Central memory CD8-positive, alpha-beta T cell (primary cell): ENCODE measurements at places on chromosomes 13 and 19.

DNA sequence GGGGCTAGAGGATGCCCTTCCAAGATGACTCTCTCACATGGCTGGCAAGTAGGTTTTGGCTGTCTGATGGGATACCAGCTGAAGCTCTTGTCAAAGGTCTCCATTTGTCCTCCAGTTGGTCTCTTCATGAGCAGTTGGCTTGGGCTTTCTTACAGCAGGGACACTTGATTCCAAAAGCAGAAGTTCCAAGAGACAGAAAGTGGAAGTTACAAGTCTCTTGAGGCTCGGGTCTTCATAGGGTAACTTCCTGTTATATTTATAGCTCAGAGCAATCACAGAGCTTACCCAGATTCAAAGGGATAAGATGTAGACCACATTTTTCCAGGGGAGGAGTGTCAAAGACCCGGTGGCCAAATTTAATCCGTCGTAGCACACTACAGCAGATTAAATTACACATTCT lies 440.0 kb downstream of the RFC3 start:
- no peak overlapping the region for H3K4me3 ChIP-seq
- no peaks in the 10 kb centered on the region for H3K4me1 ChIP-seq
- no peak overlapping the region for H3K27ac ChIP-seq
- no peaks in the 10 kb centered on the region for H3K27me3 ChIP-seq
- no peaks in the 10 kb centered on the region for H3K36me3 ChIP-seq

- H3K4me3 ChIP-seq: no peak overlapping the region
- peaks cover 2% of the 10 kb centered on the region for H3K36me3 ChIP-seq
- H3K4me1 ChIP-seq: no peaks in the 10 kb centered on the region
- no peak overlapping the region for H3K27ac ChIP-seq
- H3K27me3 ChIP-seq: peaks cover 2% of the 10 kb centered on the region
- no peak for DNase-seq
Observed at GRCh38 chr13:51881296-51881695, 19.5 kb downstream of the CCDC70 start.

GRCh38 chr13:106286811-106287210 lies 248.7 kb downstream of the EFNB2 start:
- no peak overlapping the region for H3K27ac ChIP-seq
- no peak overlapping the region for H3K4me3 ChIP-seq
- no peaks in the 10 kb centered on the region for H3K36me3 ChIP-seq
- no peaks in the 10 kb centered on the region for H3K4me1 ChIP-seq

DNA sequence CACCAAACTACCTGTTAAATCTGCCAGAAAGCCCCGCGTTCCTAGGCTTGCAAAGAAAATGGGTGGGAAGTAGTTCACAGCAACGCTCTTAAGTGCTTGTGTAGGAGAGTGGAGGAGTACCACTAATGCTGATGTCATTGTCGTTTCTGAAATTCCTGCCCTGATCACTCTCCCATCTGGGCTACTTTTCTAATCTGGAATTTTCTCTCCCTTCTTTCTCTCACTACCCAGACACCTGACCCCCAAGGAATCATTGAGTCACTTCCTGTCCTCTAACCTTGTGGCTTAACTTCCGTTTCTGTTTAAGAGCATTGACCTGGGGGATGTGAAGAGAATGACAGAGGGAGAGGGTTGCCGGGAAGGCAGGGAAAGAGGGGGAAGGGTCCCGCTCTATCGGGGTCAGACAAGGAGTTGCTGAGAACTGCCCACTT lies 98.7 kb downstream of the STARD13 start:
- no peak overlapping the region for H3K4me3 ChIP-seq
- peaks cover 35% of the 10 kb centered on the region for H3K27me3 ChIP-seq
- no peak overlapping the region for H3K27ac ChIP-seq
- no peak for DNase-seq
- H3K4me1 ChIP-seq: peaks cover 5% of the 10 kb centered on the region

DNA sequence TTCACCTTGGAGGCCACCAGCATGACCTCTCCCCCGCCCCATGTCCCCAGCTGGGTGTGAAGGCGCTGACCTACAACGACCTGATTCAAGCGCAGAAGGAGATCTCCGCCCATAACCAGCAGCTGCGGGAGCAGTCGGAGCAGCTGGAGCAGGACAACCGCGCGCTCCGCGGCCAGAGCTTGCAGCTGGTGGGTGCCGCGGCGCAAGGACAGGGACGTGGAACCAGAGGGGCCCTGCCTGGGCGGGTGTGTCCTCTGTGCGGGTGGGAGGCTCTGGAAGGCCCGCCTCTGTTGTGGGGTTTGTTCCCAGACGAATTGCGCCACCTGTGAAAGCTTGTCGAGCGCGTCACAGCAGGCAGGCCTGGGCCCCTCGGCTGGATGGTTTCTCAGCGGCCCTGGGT lies 22.3 kb downstream of the PLEKHJ1 start:
- no peak overlapping the region for H3K4me3 ChIP-seq
- no peaks in the 10 kb centered on the region for H3K27me3 ChIP-seq
- peaks cover 7% of the 10 kb centered on the region for H3K36me3 ChIP-seq
- no peak for DNase-seq

DNA sequence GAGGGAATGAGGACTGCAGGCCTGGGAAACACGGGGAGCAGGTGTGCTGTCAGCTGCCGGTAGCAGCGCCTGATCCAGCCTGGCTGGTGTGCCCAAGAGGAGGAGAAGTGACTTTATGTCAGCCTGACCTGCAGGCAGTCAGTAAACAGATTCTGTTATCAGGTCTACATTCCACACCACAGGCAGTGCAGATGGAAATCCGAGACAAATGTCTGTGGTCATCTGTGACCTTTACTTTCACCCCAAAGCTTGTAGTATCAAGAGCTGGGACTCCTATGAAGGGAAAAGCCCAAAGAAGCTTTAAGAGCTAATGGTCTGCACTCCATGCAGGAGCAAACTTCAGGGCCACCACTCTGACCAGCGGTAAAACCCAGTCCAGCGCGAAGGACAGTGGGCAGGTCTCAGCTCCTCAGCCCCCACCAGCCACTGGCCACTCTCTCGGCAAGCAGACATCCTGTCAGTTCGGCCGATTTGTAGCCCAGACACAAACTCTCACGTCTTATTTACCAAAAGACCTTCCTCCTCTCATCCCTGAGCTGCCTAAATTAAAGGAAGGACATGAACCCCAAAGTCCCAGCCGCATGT lies 7.7 kb downstream of the EPS15L1 start:
- peaks cover 70% of the 10 kb centered on the region for H3K4me1 ChIP-seq
- no peak for DNase-seq
- peak overlapping the region; percentile 79 for H3K27ac ChIP-seq
- no peak overlapping the region for H3K4me3 ChIP-seq
- H3K36me3 ChIP-seq: peaks cover 5% of the 10 kb centered on the region

DNA sequence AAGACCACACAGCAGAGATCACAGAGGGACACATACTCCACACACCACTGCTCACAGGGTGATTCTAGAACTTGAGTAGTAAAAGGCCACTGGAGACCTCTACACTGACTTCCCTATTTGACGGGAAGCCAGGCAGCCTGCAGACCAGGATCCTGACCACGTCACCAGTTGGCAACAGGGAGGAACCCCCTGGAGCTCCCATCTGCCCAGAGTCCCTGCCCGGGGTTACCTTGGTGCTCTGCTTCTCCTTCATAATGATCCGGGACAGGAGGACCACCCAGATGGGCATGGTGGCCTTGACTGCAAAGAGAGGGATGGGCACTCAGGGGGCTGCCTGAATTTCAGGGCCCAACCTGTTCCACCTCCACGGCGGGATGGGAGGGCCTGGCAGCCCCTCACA lies 932 bp downstream of the SLC35E1 start:
- no peaks in the 10 kb centered on the region for H3K27me3 ChIP-seq
- H3K4me1 ChIP-seq: peaks cover 44% of the 10 kb centered on the region
- H3K36me3 ChIP-seq: peaks cover 41% of the 10 kb centered on the region

GRCh38 chr13:28355822-28356371 lies 139.0 kb downstream of the FLT1 start:
- no peaks in the 10 kb centered on the region for H3K36me3 ChIP-seq
- H3K4me3 ChIP-seq: no peak overlapping the region
- H3K27ac ChIP-seq: no peak overlapping the region
- H3K4me1 ChIP-seq: peaks cover 17% of the 10 kb centered on the region
- H3K27me3 ChIP-seq: peaks cover 4% of the 10 kb centered on the region

DNA sequence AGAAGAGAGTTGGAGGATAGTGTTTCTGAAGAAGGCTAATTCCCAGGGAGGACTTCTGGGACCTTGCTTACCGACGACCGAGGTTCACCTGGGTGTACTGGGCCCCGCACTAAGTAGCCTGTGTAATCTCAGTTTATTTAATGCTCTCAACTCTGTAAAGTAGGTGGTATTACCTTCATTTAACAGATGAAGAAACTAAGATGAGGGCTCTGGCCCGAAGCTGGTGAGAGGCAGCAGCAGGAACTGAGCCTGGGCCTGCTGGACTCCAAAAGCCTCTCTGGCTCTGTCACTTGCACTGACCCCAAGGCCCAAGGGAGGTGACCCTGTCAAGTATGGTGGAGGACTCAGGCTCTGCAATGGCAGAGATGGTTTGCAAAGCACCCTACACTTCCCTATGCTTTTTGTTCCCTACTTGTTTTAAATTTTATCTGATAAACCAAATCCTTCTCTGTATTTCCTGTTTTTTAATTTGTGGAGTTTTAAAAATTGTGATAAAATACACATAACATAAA lies 50.6 kb downstream of the GGACT start:
- H3K27ac ChIP-seq: no peak overlapping the region
- DNase-seq: no peak
- no peak overlapping the region for H3K4me3 ChIP-seq
- no peaks in the 10 kb centered on the region for H3K27me3 ChIP-seq
- H3K4me1 ChIP-seq: peaks cover 15% of the 10 kb centered on the region
- H3K36me3 ChIP-seq: peaks cover 3% of the 10 kb centered on the region

- no peak for DNase-seq
- no peaks in the 10 kb centered on the region for H3K27me3 ChIP-seq
- no peaks in the 10 kb centered on the region for H3K36me3 ChIP-seq
- peaks cover 6% of the 10 kb centered on the region for H3K4me1 ChIP-seq
Observed at GRCh38 chr13:33728271-33729037, 89.5 kb upstream of the RFC3 start.

DNA sequence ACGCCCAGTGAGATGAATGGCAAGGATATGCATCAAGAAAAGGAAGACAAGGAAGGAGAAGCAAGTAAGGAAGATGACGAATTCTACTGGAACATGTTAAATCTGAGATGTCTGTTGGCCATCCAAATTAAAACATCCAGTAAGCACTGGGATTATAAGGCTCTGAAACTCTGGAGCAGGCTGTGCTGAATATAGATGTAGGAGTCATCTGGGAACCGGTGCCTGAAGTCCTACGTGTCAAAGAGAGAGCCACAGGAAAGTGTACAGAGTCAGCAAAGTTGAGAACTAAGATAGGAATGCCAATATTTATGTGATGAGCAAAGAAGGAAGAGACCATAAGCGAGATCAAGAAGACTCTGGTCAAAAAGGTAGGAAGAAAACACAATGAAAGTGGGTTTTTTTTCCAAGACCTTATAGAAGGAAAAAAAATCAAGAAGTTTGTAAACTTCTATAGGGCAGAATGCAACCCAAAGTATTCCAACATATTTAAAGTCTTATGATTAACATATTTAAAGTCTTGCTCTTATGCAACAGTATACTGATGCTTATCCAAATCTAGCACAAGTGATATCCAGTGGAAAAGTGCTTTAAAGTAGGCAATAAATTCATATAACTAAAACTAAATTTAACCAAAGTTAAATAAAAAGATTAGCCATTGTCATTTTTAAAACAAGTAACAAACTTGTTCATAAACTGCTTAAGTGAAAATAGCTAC lies 51.2 kb upstream of the EEF1AKMT1 start:
- H3K4me1 ChIP-seq: peaks cover 8% of the 10 kb centered on the region
- H3K36me3 ChIP-seq: peaks cover 2% of the 10 kb centered on the region
- H3K4me3 ChIP-seq: no peak overlapping the region
- H3K27me3 ChIP-seq: no peaks in the 10 kb centered on the region
- no peak overlapping the region for H3K27ac ChIP-seq

DNA sequence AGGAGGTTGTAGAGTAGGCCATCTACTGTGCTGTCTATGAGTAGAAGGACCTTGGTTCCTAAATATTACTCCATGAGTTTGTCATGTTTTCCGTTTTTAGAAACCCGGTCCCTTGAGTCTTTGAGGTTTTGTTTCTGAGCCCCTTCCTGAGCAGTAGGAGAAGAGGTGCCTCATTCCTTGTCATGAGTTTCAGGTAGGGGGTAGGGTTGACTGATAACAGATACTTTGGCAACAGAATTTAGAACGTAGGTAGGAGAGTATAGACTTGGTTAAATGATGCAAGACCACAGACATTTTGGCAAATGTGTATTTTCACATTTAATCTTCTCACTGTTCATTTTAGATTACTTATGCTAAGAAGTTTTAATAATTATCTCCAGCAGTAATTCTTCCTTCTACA lies 24.6 kb downstream of the LMO7 start:
- no peak overlapping the region for H3K4me3 ChIP-seq
- no peaks in the 10 kb centered on the region for H3K27me3 ChIP-seq
- no peaks in the 10 kb centered on the region for H3K36me3 ChIP-seq
- DNase-seq: no peak
- H3K4me1 ChIP-seq: peaks cover 6% of the 10 kb centered on the region

DNA sequence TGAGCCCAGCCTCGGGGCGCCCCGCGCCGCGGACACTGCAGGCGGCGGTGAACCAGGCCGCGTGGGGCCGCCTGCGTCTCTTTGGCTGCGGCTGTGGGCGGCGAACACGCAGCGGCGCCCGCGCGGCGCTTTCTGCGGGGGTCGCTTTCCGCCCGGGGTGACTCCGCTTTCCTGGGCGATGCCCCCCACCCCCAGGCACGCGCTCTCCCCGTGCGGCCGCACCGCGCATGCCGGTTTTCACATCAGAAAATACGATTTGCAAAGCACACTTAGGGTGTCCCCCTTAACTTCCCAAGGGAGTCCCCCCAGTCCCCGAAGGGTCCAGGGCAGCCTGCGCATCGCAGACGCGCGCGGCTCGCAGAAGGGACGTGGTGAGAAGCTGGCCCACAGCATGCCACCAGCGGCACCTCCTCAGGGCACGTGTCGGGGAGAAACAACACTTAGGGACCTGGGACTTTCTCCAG lies 5.3 kb downstream of the F7 start:
- H3K36me3 ChIP-seq: no peaks in the 10 kb centered on the region
- peak overlapping the region; percentile 64 for H3K4me3 ChIP-seq
- no peaks in the 10 kb centered on the region for H3K4me1 ChIP-seq
- no peak overlapping the region for H3K27ac ChIP-seq
- H3K27me3 ChIP-seq: no peaks in the 10 kb centered on the region

GRCh38 chr13:84845907-84846619 lies 953.2 kb downstream of the SLITRK6 start:
- no peaks in the 10 kb centered on the region for H3K4me1 ChIP-seq
- H3K36me3 ChIP-seq: no peaks in the 10 kb centered on the region
- DNase-seq: no peak
- H3K27ac ChIP-seq: no peak overlapping the region

- H3K4me3 ChIP-seq: no peak within 1 kb of the TSS
- peaks cover 68% of the 10 kb centered on the region for H3K27me3 ChIP-seq
- H3K36me3 ChIP-seq: peaks cover 2% of the 10 kb centered on the region
- peaks cover 5% of the 10 kb centered on the region for H3K4me1 ChIP-seq
Observed at GRCh38 chr19:51311351-51312257, at the start of gene IGLON5. IGLON5 (plus strand) TSS chr19:51311644; CDS start chr19:51311848, 204 bp downstream.

- DNase-seq: no peak
- H3K4me1 ChIP-seq: peaks cover 8% of the 10 kb centered on the region
- no peak overlapping the region for H3K4me3 ChIP-seq
- H3K36me3 ChIP-seq: peaks cover 7% of the 10 kb centered on the region
Observed at GRCh38 chr19:8251025-8251472, 41.9 kb downstream of the CERS4 start.
